ENCODE measurements at places on chromosomes 3 and 15.

DNA sequence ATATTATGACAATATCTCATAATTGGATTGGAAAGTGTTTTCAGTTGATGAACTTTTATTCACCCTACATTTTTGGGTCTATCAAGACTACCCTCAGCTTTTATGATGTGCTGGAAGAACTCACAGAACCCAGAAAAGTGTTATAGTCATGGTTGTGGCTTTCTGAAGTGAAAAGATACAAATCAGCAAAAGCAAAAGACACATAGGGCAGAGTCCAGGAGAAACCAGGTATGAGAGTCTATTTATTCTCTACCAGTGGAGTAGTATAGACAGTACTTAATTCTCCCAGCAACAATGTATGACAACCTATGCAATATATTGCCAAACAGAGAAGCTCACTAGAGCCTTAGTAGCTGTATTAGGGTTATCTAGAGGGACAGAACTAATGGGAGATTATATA lies 280.4 kb upstream of the TTC14 start:
- no peak for DNase-seq

DNA sequence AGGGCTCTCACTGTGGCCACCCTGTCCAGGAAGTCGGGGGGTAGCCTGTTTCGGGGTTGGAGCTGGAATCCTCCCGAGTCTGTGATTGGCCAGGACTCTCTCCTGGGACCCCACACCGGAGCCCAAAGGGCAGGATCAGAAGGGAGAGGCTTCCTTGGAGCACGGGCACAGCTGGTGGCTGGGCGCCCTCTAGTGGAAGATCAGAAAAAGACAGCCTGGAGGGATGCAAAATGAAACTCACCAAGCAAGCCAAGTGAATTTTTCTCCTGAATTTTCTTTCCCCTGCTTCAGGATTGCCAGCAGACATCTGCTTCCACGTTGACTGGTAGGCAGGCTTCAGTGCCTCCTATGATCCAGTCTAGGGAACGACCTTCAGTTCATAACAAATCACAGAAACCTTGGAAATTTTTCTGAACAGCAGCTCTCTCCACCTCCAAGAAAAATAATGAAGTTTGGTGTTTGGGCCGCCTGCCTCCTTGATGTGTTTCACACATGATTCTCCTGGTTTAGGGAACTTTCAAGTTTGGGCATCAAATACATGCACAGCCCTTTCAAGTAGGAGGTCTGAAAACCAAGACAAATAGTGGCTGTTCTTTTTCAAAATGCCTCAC lies 224.6 kb downstream of the VPS13C start:
- peak; percentile 83 for DNase-seq

GRCh38 chr3:131501949-131502348 lies 822 bp downstream of the MRPL3 start:
- DNase-seq, result no peak

- no peak for DNase-seq
Observed at GRCh38 chr3:194468086-194468485, 18.7 kb downstream of the ATP13A3 start.

- peak; percentile 24 for DNase-seq
Observed at GRCh38 chr3:139687431-139687830, 9.7 kb upstream of the NMNAT3 start.

GRCh38 chr3:23810343-23811184 lies 4.8 kb downstream of the UBE2E1 start:
- peak; percentile 79 for DNase-seq

DNA sequence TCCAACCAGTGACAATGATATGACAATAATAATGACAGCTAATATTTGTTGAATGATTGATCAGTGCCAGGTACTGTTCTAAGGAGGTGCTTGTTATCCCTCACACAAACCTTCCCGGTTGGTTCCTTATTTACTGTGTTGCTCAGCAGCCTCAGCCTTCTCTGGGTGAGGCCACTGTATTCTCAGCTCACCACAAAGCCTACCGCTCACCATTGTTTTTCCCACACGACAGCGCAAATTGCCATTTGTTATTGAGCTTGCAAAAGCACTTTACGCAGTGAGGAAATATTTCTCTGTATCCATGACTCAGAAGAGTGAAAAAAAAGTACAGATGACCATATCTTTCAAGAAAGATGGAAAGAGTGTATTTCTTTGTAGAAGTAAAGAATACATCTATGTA lies 49.5 kb upstream of the PDZRN3 start:
- DNase-seq, result no peak

- no peak for DNase-seq
Observed at GRCh38 chr15:78651007-78651406, 10.0 kb upstream of the CHRNB4 start.

DNA sequence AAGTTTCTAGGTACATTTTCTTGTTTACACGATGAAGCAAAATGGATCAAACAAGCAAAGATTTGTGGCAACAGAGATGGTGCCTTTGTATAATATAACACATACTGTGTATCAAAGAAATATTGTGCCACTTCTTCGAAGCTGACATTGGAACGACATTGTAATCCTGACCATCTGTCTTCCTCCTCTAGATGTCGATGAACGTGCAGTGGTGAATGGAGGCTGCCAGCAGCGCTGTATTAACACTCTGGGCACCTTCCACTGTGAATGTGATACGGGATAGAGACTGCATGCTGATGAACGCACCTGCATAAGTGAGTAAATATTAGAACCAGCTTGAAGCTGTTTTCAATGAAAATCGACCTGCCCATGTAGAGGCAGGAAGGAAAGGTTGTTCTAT lies 613.3 kb upstream of the GOLIM4 start:
- DNase-seq, result no peak

- DNase-seq, result peak; percentile 90
Observed at GRCh38 chr15:74598126-74598842, 17.4 kb upstream of the CLK3 start.

DNA sequence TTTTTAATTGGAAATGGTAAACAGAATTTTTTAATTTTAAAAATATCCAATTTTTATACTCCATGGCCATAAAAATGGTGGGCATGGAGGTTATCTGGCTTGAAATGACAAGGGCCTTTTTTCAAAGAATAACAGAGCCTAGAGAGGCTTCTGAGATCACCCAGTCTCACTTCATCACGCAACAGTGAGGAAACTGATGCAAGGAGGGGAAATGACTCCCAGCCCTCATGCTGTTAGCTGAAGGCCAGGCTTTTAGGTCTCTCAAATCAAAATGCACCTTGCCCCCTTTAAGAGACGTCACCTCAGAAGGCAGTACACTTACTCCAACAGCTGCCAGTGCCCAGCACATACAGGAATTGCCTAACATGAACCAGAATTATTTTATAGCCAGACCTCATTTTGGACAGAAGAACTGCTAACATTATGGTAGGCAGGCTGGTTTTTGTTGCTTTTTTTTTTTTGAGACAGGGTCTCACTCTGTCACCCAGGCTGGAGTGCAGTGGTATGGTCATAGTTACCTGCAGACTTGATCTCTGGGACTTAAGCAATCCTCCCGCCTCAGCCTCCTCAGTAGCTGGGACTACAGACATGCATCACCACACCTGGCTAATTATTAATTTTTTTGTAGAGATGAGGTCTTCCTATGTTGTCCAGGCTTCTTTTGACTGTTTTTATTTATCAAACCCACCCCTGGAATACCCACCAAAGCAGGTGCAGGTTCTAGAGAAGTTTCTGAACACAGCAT lies 9.1 kb downstream of the RAB43 start:
- DNase-seq, result no peak

GRCh38 chr3:25870452-25870851 lies 80.6 kb downstream of the OXSM start:
- DNase-seq, result no peak

DNA sequence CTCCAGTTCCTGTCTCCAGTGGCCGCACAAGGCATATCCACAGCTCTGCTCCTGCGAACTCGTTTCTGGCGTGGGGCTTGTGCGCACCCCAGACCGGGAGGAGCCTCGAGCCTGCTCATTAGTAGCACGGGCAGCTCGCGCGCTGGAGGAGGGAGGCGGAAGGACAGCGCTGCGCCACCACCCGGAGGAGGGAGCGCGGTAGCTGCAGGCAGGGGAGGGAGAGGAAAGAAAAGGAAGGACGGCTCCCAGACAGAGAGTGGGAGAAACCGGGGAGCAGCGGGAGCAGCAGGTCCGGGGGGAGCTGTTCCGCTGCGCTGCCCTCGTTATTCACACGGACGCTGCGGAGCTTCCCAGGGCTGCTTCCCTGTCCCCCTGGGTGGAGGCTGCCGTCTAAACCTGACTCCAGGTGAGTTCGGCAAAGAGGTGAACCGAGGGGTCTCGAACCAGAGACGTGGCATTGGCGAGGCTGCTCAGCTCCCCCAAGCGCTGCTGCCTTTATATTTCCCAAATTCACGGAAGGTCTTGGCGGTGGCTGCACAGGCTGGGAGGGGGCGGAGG lies 121.3 kb upstream of the ZNF717 start:
- DNase-seq, result peak; percentile 86

GRCh38 chr15:100781061-100781960 lies 98.3 kb upstream of the ALDH1A3 start:
- DNase-seq, result peak; percentile 39

DNA sequence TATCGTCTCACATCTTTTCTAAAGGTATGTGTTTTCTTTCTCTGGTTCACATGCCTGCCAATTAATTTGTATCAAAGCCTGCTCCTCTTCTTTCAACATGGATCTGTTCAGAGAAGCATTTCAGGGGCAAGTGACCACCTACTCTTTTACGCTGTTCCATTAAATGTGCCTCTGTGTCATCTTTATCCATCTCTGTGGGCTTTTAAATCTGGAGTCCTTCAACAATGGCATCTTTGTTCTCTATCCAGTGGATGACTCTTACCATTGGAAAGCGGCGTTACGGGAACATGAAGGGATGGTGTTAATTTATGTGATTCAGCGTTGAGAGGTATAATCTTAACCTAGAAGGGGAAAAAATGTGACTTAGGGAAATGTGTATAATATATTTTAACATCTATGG lies 92.7 kb upstream of the CFAP20DC start:
- no peak for DNase-seq

Data from ecto neural progenitor cell (in vitro differentiated cells).